ENCODE measurements at places on chromosomes 6 and 20. TPM values are rescaled to one million over a fixed set of nuclear protein-coding genes. Genes with fewer than 3 reads are reported as not detected.

- no peak overlapping the region for H3K4me3 ChIP-seq
- H3K27ac ChIP-seq, result no peak overlapping the region
- H3K4me1 ChIP-seq, result no peaks in the 10 kb centered on the region
- no peaks in the 10 kb centered on the region for H3K27me3 ChIP-seq
- DNase-seq, result no peak
Measured at GRCh38 chr6:133756078-133756695, 132.7 kb upstream of the TCF21 start.

FGD2 gene
- total RNA-seq, result 0.44 TPM

RBCK1 gene
- total RNA-seq, result 69.5 TPM

DNA sequence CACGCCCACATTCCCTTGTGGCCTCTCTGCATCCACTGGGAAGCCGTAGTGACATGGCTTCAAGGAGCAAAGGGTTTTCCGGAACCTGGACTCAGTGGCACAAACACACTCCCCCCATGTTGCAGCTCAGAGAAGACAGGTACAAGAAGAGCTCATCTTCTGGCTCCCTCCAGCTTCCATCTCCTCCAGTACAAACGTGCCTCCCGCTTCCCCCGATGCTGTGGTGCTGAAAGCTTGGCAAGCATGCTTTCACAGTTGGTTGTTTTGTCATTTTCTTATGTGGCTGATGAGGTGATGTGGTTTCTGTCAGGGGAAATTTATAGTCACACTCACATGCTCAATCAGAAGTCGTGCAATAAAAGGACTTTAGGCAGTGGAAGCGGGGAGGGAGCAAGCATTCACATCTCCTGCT lies 258.5 kb downstream of the KIF16B start:
- H3K36me3 ChIP-seq, result peaks cover 4% of the 10 kb centered on the region
- H3K27ac ChIP-seq, result no peak overlapping the region
- no peak overlapping the region for H3K4me3 ChIP-seq
- no peaks in the 10 kb centered on the region for H3K27me3 ChIP-seq

DNA sequence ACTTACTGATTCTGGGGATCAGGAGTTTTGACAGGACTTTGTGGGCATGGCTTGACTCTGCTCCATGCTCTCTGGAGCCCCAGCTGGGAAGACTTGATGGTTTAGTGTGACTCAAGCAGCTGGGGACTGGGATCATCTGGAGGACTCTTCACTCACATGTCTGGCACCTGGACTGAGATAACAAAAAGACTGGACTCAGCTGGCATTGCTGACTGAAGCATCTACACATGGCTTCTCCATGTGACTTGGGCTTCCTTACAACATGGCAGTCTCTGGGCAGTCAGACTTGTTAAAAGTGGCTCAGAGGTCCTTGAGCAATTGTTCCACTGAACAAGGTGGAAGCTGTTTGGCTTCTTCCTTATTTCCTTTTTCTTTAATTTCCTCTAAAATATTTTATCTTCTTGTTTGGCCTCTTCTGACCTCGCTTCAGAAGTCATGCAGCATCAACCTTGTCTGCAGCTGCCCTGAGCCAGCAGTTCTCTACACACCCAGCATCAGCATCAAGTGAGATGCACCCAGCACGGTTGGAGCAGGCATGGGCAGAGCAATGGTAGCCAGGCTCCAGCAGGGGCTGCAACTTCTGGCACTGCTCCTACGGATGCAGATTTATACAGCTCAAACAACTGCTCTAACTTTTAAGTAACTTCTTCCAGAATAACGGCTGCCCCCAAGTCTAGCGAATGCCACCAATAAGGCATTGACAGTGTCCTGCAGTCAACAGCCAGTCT lies 5.6 kb upstream of the HM13 start:
- no peak overlapping the region for H3K4me3 ChIP-seq
- no peak overlapping the region for H3K27ac ChIP-seq
- H3K27me3 ChIP-seq, result peaks cover 20% of the 10 kb centered on the region
- H3K36me3 ChIP-seq, result no peaks in the 10 kb centered on the region
- H3K4me1 ChIP-seq, result no peaks in the 10 kb centered on the region

DNA sequence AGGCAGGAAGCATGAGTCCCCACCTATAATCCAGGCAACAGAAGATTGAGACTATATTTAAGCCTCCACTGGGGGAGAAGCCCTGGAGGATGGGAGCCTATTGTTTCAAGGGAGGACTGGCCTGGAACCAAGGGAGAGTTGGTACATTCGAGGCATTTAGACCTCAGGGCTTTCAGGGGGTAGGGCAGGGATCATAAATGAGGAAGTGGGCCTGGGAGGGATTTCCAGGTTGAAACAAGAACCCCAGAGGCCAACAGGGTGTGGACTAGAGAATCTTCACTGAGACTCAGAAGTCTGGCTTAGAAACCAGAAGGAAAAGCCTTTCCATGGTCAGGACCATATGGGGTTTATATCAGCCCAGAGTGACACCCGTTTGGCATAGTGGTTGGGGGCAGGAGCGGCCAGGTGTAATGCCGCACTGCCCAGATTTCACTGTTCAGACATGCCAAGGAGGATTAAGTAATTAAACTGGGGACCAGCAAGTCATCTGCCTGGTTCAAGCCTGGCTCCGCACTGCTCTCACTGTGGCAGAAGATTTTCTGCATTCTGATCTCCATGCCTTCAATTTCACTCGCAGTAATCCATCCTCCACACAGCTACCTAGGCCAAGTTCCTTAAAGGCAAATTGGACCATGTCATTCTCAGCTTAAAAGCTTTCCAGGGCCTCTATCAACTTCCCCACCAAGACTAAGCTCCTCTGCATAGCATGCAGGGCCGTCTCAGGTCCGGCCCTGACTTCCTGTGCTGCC lies 17.8 kb downstream of the LRFN2 start:
- no peak for DNase-seq
- peaks cover 6% of the 10 kb centered on the region for H3K4me1 ChIP-seq
- no peaks in the 10 kb centered on the region for H3K36me3 ChIP-seq

Measured in WTC11 (cell line).